ENCODE measurements at places on chromosomes 5 and 9.

DNA sequence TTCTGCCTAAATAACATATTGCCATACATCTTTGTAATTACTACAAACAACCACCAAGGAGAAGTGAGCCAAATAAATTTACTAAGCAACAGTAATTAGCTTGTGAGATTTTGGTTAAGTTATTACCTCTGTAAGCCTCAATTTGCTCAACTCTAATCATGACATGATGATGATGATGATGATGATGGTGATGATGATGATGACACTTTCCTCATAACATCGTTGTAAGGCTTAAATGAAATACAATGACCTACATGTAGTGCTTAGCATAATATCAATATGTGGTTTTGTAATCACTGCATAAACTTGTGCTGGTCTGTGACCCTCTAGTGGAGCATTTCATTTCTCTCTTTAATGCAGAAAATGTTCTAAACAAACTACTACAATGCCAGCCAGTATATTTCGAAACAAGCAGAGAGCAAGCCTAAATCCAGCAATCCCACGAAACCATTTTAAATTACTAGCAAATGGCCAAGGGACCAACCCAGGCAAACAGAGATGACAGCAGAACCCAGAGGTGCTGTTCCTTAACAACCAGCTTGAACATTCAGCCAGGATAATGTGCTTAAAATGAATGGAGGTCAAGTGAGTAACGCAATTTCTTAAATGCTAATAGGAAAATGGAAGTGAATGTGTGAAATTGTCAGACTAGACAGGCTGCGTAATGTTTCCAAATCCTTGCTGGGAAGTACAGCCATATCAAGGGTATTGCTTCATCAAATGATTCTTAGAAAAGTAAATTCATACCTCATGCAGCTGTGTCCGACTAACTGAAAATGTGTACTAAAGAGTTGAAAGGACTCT lies 281.9 kb upstream of the PUM3 start:
- peak; percentile 43 for DNase-seq

GRCh38 chr9:136981588-136982231 lies 1.1 kb upstream of the LCNL1 start:
- DNase-seq, result no peak

GRCh38 chr9:134293031-134293521 lies 33.2 kb upstream of the RXRA start:
- no peak for DNase-seq

- peak; percentile 57 for DNase-seq
These were observed 647 bp downstream of the SMARCA2 start for GRCh38 chr9:2015581-2016407.

DNA sequence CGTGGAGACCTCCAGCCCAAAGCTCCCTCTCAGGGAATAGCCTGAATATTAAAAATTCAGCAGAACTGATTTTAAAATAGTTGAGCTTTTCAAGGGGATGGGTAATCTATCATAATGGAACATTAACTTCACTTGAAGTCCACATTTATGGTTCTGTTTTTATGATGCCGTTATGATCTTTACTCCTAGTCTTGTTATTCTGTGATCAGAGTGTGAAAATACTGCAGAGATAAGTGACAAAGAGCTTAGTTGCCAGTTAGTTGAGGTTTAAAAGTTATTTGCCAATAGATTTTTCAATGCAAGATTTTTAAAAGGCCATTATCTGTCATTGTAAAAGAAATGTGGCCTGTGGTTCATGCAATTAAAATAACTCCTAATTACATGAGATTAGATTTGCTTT lies 189.9 kb upstream of the RGMB start:
- no peak for DNase-seq

DNA sequence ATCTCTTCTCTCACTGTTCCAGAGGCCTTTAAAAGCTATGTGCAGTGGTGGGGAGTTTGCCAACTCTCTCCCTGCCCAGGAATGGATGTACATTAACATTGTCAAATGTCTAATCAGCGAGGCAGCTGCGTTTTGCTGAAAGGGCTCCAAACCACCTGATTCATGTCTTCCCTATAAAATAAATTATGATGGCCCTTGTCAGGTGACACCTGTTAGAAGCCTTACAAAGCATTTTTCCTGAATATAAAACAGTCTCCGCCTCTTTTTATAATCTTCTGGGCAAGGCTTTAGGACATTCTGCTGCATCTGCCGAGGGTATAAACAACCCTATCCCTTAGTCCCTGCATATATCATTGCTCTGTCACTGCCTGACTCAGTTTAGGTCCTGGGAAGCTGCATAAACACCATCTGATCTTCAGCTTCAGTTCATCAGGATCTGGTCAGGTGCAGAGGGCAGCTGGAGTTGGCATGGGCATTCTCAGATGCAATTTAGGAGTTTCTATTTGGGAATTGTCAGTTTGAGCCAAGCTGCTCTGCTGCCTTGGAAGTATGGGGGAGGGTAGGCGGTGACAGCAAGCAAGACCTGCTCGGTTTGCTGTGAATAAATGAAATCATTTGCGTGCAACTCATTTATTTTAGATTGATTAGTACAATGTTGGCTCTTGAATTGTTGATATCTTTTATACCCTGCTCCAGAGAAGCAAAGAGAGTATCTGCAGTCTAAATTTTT lies 103.5 kb downstream of the ACER2 start:
- DNase-seq, result no peak

DNA sequence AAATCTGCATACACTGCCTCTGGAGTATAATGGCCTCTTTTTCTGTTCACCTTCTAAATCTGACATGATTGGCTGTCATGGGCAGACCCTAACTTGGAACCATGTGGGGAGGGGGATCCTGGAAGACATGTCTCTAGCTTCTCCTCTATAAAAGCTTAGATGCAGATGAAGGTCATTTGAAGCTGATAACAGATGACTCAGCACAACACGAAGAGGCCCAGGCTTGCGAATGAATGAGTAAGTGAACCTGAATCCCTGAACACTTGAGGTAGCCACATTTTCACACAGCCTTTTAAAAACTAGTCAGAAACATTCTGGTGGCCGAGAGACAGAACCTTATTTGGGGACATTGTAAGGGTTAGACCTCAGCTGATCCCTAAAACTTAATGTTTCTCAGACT lies 282.6 kb downstream of the ELAVL2 start:
- DNase-seq, result peak; percentile 94

GRCh38 chr9:133335924-133336811 lies at the start of gene SURF6:
TSS of gene SURF6 (minus strand) at chr9:133336188. CDS start at chr9:133336132, 56 bp downstream.
- peak; percentile 95 for DNase-seq

- DNase-seq, result no peak
These were observed 102.0 kb upstream of the PRLR start for GRCh38 chr5:35331956-35332950.

DNA sequence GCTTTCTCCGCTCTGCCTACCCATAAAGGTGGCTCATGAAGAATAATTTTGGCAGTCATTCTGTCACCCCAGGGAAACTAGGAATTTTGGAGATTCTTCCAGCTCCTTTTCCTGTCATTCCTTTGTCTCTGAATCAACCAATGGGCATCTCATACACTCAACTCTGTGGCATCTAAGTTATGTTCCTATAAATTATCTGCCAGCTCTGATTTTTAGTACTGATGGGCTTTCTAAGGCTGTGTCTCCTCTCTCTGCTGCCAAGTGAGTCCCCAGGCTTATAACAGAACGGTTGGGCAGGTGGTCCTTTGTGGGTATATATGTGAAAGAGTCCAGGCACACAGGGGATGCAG lies 226.8 kb downstream of the NMUR2 start:
- DNase-seq, result no peak

GRCh38 chr9:71941998-71942567 lies 30.6 kb downstream of the C9orf85 start:
- no peak for DNase-seq

GRCh38 chr5:76178913-76179312 lies 95.7 kb downstream of the SV2C start:
- DNase-seq, result no peak

DNA sequence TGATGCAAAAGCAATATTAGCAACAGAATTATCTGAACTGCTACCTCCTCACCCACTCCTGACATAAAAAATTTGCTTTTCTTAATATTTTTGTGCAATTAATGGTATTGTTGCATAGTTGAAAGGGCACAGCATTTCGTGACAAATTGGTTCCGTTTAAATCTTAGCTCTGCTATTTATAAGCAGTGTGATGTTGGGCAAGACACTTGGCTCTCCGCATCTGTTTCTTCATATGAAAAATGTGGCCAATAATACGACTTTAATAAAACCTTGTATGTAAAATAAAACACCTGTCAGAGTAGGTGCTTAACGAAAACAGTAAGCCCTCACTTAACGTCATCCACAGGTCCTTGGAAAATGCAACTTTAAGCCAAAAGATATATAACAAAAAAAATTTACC lies 4.2 kb downstream of the TMEM167A start:
- DNase-seq, result no peak

GRCh38 chr5:174275959-174276358 lies 230.5 kb downstream of the NSG2 start:
- DNase-seq, result no peak

DNA sequence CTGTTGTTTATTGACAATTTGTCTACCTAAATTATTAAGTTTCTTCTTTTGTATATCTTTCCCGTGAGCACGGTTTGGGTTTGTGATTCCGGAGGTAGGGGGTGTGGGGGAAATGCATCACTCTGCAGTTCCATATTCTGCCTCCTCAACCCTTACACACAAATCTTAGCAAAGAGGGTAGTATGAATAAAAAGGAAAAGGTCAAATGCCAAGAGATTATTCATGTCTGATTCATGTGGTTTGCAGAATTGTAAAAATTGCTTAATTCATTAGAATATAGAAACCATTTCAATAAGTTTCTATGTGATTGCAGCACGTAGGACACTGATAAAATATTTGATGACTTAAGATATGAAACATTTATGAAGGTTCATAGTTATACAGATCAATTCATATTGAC lies 601.9 kb downstream of the SEMA5A start:
- DNase-seq, result no peak

DNA sequence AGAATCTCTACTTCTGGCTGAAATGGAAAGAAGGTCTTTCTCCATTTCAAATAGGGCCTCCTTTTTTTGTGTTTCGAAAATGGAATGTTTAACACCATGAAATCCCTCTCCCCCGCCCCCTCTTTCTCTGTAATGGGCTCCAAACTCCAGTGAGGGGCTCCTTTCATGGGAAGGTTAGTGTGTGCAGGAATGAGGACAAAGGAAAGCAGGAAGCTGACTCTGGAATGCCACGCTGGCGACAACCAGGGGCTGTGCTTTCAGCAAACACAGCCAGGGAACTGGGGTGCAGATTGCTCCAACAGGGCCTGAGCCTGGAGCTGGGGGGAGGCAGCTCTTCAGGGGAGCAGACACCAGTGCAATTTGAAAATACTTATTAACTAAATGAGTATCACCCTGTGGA lies 82.8 kb downstream of the CRB2 start:
- no peak for DNase-seq

DNA sequence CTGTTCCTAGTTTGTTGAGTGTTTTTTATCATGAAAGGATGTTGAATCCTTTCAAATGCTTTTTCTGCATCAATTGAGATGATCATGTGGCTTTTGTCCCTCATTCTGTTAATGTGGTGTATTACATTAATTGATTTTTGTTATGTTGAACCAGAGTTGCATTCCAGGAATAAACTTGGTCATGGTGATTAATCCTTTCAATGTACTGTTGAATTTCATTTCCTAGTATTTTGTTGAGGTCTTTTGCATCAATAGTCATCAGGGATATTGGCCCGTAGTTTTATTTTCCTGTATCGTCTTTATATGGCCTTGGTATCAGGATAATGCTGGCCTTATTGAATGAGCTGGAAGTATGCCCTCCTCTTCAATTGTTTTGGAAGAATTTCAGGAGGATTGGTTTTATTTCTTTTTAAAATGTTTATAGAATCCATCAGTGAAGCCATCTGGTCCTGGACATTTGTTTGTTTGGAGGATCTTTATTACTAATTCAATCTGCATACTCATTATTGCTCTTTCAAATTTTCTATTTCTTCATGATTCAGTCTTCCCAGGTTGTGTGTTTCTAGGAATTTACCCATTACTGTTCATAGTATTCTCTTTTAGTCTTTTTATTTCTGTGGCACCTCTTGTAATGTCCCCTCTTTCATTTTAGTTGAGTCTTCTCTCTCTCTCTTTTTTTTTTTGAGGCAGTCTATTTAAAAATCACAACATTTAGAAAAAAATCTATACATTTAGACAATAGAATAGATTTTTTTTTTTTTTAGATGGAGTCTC lies 32.1 kb downstream of the FGD3 start:
- DNase-seq, result no peak

GRCh38 chr9:30039712-30040111 lies 2344.7 kb upstream of the ACO1 start:
- peak; percentile 29 for DNase-seq

- DNase-seq, result no peak
These were observed 205.0 kb upstream of the DAPK1 start for GRCh38 chr9:87292449-87293191.

GRCh38 chr5:1769752-1770442 lies 29.7 kb downstream of the MRPL36 start:
- no peak for DNase-seq

DNA sequence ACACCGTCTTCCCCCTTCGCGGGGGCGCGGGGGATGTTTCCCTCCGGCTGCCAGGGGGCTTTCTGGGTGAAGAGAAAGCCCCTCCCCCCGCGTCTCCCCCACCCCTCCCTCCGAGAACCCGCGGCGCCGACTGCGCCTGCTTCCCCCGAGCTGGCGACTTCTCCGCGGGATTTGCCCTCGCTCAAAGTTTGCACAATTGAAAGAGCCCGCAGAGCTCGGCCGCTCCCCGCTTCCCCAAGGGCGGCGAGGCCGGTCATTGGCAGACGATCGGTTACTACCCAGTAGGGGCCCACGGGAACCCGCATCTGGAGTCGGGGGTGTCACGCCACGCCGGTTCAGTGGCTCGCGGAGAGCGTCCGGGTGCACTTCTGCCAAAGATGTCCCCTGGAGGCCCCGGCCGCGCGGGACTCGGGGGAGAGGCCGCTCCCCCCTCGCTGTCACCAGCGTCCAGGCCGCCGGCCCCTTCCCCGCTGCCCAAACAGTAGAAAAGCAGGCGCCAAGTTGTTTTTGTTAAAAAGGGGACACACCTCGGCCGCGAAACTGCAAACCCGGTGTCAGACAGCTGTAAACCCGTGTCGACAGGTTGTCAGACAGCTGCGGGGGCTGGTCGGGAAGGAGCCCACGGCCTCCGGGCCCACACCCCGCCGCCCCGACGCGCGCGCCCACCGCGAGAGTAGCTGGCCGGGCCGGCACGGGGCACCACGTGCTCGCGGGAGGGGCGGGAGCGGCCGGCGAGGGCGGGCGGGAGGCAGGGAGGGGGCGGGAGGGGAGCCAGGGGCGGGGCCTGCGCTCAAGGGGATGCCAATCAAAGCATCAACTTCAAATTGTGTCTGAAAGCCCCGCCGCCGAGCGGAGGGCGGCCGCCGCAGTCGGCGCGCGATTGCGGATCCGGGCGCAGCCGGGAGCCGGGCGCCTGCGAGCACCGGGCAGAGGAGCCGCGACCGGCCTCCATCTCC lies at the start of gene IRX1:
IRX1 (plus strand) TSS at position 827 of the 956 bp plus-strand sequence. CDS start 274 bp downstream, outside the sequence.
- DNase-seq, result peak; percentile 77
